ENCODE measurements at places on chromosomes 16 and 17. TPM values are rescaled to one million over a fixed set of nuclear protein-coding genes. Genes with fewer than 3 reads are reported as not detected.
A peak's percentile ranks its signal among the peaks of the same experiment; 100 is the strongest.

MPV17L gene
- 10.0 TPM for total RNA-seq

CCL16 gene
- not detected for total RNA-seq

TP53I13 gene
- 35.1 TPM for total RNA-seq

PRAC2 gene
- not detected for total RNA-seq

DNA sequence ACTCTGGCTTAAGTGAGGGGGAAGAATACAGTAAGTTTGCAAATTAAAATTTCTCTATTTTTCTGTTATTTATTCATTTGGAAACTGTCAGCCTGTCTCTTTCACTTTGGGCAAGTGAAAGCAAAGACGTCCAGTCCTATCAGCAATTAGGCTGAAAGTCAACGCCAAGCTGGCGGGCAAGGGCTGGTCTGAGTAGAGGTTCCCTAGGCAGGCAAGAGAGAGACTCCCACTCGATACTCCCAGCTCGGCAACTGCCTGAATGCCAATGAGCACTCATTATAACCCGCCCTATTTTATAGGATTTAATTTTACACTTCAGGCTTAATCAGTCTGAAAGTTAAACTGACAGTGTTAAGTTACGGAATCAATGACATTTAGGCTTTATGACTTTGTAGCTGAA, 14.3 kb upstream of the SLC38A8 start:
- no peaks in the 10 kb centered on the region for H3K27me3 ChIP-seq
- H3K4me3 ChIP-seq, result no peak overlapping the region
- no peak for DNase-seq
- peaks cover 66% of the 10 kb centered on the region for H3K36me3 ChIP-seq
- no peaks in the 10 kb centered on the region for H3K4me1 ChIP-seq
- H3K27ac ChIP-seq, result no peak overlapping the region

DNA sequence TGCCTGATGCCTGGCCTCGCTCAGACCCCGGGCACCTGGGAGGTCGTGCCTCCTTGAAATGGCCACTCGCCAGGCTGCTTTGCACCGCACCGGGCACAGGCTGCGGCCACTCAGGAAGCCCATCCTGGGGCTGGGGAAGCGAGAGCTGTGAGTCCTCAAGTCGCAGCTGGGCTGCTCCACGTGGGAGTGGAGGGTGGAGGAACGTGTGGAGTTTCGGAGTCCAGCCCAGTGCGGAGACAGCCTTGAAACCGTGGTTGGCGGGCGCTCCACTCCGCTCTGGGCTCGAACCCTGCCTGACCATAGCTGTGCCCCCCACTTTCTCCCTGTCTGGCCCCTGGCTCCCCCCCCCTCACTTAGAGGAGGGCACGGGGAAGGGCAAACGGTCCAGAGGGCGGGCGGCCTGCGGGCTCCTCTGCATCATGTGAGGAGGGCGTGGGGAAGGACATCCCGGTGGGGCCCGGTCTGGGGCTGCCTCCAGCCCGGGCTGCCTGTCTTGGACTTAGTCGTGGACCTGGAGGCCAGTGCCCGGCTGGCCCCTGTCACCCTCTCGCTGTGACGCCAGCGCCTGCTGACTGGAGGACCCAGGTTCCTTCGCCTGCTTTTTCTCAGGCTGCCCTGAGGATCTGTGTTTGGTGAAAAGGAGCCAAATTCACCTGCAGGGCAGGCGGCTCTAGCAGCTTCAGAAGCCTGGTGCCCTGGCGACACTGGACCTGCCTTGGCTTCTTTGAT, 2.5 kb downstream of the UBE2I start:
- peak overlapping the region; percentile 97 for H3K27ac ChIP-seq
- H3K27me3 ChIP-seq, result no peaks in the 10 kb centered on the region
- peak overlapping the region; percentile 98 for H3K4me3 ChIP-seq
- H3K36me3 ChIP-seq, result peaks cover 92% of the 10 kb centered on the region
- DNase-seq, result no peak

GRCh38 chr16:90072442-90073105, 4.6 kb downstream of the PRDM7 start:
- no peak overlapping the region for H3K27ac ChIP-seq
- H3K4me3 ChIP-seq, result no peak overlapping the region
- peaks cover 15% of the 10 kb centered on the region for H3K36me3 ChIP-seq
- DNase-seq, result no peak
- peaks cover 49% of the 10 kb centered on the region for H3K27me3 ChIP-seq

DNA sequence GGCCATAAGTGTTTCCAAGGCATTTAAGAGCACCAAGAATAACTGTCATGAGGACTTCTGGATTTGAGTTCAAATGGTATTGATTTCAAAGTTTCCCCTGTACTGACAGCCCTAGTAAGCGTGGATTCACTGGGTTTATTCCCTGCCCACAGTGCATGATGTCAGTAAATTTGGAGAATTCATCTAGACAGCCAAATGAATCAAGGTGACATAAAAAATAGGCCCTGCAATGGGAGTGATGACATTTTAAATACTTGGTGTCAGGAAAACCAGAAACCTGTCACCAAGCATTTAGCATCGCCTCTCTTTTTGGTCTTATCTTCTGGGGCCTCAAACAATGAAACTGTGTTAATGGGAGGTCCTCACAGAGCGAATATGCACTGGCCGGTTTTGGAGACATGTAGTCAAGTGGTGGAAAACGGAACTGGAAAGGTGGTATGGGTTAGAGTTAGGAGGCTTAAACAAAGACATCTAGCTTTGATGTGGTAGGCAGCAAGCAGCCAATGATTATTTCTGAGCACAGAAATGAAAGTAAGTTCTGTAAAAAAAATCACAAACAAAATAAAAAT, 29.1 kb downstream of the COG4 start:
- no peak for DNase-seq
- no peak overlapping the region for H3K27ac ChIP-seq
- H3K4me1 ChIP-seq, result no peaks in the 10 kb centered on the region
- H3K36me3 ChIP-seq, result peaks cover 30% of the 10 kb centered on the region

GRCh38 chr17:81003711-81004475, 12.3 kb downstream of the CHMP6 start:
- H3K36me3 ChIP-seq, result peaks cover 40% of the 10 kb centered on the region
- no peak overlapping the region for H3K4me3 ChIP-seq
- H3K27ac ChIP-seq, result no peak overlapping the region
- peaks cover 80% of the 10 kb centered on the region for H3K27me3 ChIP-seq
- no peak for DNase-seq

DNA sequence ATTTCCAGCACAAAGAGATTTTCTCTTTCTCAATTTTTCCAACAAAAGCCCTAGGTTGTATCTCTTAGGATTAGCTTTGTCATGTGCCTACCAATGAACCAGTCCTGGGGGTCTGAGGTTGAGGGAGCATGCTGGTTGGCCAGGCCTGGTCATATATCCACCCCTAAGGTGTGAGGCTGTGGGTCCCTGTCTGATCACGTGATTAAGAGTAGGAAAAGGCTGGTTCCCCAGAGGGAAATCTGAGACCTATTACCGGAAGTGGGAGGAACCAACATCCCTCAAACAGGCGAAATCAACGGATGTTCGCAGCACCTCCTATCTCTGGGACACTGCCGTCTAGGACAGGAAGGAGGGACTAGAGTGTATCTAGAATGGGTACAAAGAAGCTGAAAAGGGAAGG, 185.7 kb upstream of the IRX5 start:
- DNase-seq, result no peak
- no peaks in the 10 kb centered on the region for H3K36me3 ChIP-seq
- peaks cover 22% of the 10 kb centered on the region for H3K27me3 ChIP-seq

DNA sequence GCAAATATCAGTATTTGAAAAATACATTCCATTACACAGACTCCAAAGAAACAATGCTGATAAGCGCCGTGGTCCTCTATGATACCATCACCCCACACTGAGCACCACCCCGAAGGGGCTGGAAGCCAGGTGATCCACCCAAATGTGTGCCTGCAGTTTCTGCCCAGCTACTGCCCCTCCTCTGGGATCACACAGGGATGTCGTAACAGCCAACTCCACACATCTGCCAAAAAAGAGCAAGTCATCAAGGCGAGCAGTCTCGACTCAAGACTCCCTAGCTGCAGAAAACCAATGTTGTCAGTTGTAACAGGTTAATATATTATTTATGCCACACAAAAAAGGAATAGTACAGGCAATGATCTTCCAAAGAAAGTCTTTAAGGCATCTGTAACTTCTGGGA, 21.0 kb downstream of the CYB5D2 start:
- peaks cover 11% of the 10 kb centered on the region for H3K36me3 ChIP-seq
- DNase-seq, result no peak
- H3K4me3 ChIP-seq, result no peak overlapping the region
- no peaks in the 10 kb centered on the region for H3K4me1 ChIP-seq
- no peaks in the 10 kb centered on the region for H3K27me3 ChIP-seq

DNA sequence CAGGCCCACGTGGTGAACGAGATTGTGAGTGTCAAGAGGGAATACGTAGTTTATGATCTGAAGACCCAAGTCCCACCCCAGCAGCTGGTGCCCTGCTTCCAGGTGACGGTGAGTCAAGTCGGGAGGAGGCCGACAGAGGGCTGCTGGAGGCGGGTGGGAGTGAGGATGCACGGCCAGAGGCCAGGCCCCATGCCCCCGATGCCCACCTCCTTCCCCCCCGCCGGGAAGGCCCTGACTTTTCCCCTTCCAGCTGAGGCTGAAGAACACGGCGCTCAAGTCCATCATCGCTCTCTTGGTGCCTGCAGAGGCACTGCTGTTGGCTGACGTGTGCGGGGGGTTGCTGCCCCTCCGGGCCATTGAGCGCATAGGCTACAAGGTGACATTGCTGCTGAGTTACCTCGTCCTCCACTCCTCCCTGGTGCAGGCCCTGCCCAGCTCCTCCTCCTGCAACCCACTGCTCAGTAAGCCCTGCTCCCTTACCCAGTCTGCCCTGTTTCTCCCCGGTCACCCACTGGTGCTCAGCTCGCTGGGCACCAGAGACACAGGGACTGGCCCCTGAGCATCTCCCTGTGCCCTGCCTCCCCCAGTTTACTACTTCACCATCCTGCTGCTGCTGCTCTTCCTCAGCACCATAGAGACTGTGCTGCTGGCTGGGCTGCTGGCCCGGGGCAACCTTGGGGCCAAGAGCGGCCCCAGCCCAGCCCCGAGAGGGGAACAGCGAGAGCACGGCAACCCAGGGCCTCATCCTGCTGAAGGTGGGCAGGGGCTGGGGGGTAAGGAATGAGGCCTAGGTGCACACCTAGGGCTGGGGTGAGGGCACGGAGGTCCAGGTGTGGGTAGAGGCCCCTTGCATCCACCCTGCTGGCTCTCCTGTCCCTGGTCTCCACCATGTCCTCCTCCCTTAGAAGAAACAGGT, 2.6 kb downstream of the ZACN start:
- H3K36me3 ChIP-seq, result peaks cover 51% of the 10 kb centered on the region
- peaks cover 32% of the 10 kb centered on the region for H3K27me3 ChIP-seq
- H3K27ac ChIP-seq, result peak overlapping the region; percentile 14
- H3K4me3 ChIP-seq, result no peak overlapping the region
- DNase-seq, result no peak

- H3K27ac ChIP-seq, result peak overlapping the region; percentile 48
- no peak for DNase-seq
- no peaks in the 10 kb centered on the region for H3K4me1 ChIP-seq
- no peak overlapping the region for H3K4me3 ChIP-seq
- no peaks in the 10 kb centered on the region for H3K27me3 ChIP-seq
Observed at GRCh38 chr16:68823401-68824135, 19.8 kb upstream of the TANGO6 start.

DNA sequence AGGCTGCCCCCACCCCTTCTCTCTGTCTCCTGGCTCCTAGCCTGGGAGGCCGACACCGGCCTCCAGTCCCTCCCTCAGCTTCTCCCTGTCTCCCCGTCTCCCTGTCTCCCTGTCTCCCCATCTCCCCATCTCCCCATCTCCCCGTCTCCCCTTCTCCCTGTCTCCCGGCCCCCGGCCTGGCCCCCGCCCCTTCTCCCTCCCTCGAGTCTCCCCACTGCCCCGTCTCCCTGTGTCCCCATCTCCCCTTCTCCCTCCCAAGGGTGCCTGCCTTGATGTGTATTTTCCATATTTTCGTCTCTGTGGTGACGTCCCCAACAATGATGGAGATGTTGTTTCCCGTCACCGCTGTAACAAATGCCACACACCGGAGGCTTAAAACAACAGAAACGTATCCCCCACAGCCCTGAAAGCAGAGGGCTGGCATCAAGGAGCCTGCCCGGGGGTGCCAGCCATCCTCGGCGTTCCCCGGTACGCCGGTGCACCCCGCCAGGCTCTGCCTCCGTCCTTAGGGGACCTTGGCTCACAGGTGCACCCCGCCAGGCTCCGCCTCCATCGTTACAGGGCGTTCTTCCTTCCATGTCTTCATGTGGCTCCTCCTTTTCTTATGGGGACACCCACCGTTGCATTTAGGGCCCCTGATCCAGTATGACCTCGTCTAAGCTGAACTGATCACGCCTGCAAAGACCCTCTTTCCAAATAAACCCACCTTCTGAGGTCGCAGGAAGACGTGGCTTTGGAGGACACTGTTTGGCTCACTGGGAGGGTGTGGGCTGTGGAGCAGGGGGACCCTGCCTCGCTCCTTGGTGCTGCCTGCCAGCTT, 151.6 kb downstream of the NPIPB11 start:
- no peak overlapping the region for H3K4me3 ChIP-seq
- DNase-seq, result no peak
- H3K27me3 ChIP-seq, result no peaks in the 10 kb centered on the region
- peaks cover 58% of the 10 kb centered on the region for H3K36me3 ChIP-seq
- no peak overlapping the region for H3K27ac ChIP-seq
- H3K4me1 ChIP-seq, result peaks cover 36% of the 10 kb centered on the region

- no peaks in the 10 kb centered on the region for H3K36me3 ChIP-seq
- no peaks in the 10 kb centered on the region for H3K27me3 ChIP-seq
- no peaks in the 10 kb centered on the region for H3K4me1 ChIP-seq
- H3K4me3 ChIP-seq, result no peak overlapping the region
Observed at GRCh38 chr17:72922219-72922618, 170.3 kb downstream of the SLC39A11 start.

GRCh38 chr17:2179615-2180295, 123.8 kb downstream of the SMG6 start:
- no peak for DNase-seq
- H3K27me3 ChIP-seq, result no peaks in the 10 kb centered on the region
- H3K4me3 ChIP-seq, result no peak overlapping the region
- H3K4me1 ChIP-seq, result no peaks in the 10 kb centered on the region
- no peaks in the 10 kb centered on the region for H3K36me3 ChIP-seq
